ENCODE measurements at places on chromosomes 7 and 10.

DNA sequence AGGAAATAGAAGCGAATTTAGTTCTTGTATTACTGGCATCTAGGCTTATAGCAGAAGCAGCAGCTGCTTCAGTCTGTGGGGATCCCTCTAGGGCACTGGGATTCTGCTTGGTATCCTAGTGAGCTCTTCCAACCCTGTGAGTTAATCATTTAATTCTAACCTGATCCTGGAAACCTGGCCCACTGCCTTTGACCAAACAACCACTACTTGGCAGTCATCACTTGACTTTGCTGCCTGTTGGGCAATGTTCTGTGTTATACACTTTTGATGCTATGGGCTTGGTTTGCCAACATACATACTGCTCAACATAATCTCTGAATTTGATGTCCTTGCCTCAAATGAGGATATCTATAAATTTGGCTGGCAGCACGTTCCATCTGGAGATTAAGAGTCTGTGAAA lies 813.4 kb downstream of the ANKRD7 start:
- DNase-seq = no peak

GRCh38 chr7:23863209-23863787 lies 153.3 kb downstream of the STK31 start:
- peak; percentile 60 for DNase-seq

- DNase-seq = no peak
Measured at GRCh38 chr10:108765794-108766193, 1157.5 kb downstream of the XPNPEP1 start.

DNA sequence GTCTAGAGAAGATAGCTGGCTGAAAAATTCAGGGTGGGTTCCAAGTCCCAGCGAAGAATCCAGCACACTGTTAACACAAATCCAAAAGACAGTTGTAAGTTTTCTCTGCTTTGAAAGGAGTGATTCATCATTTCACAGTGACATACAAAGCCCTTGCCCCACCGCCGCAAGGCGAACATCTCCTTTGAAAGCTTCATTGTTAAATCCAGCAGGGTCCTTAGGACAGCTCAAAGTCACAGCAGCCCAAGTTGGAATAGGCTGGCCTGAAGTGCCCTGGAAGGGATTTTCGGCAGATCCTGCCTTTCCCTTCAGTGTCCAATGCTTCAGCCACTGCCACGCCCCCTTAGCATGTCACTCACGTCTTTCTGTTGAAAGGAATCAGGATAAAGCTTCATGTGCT lies 526.1 kb downstream of the CALN1 start:
- no peak for DNase-seq

GRCh38 chr7:120615703-120616102 lies 242.2 kb downstream of the TSPAN12 start:
- no peak for DNase-seq

GRCh38 chr10:2836921-2837662 lies 230.3 kb upstream of the PFKP start:
- DNase-seq = no peak

DNA sequence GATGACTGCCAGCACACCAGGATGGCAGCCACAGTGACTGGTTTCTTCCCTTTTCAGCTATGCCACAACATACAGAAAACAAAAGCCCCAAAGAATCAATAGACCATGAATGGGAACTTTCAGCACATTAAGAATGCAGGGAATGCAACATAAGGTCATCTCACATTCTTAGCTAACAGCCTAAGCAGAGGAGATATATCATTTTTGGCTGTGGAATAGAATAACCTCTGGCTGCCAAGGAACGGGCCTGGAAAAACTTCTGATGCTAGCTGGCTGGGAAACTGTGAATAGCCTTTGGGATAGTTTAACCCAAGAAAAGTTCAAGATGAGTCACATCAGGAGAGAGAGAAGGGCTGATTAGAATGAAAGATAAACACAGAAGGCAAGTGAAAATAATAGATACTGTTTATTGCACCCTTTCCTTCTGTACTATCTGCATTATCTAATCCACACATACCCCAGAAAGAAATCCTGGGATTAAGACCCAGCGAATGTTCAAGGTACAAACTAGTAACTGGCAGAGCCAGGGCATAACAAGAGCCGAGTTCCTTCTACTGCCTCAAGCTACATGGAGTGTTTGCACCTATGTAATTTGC lies 169.2 kb downstream of the SEMA3A start:
- peak; percentile 54 for DNase-seq

Data from epithelial cell of esophagus (primary cell).